ENCODE measurements at places on chromosomes 12 and 14. TPM values are rescaled to one million over a fixed set of nuclear protein-coding genes. Genes with fewer than 3 reads are reported as not detected.

- no peak for DNase-seq
Observed at GRCh38 chr14:62658631-62659030, 386.6 kb downstream of the KCNH5 start.

- no peak for DNase-seq
Observed at GRCh38 chr12:89674326-89674942, 34.2 kb downstream of the ATP2B1 start.

DNA sequence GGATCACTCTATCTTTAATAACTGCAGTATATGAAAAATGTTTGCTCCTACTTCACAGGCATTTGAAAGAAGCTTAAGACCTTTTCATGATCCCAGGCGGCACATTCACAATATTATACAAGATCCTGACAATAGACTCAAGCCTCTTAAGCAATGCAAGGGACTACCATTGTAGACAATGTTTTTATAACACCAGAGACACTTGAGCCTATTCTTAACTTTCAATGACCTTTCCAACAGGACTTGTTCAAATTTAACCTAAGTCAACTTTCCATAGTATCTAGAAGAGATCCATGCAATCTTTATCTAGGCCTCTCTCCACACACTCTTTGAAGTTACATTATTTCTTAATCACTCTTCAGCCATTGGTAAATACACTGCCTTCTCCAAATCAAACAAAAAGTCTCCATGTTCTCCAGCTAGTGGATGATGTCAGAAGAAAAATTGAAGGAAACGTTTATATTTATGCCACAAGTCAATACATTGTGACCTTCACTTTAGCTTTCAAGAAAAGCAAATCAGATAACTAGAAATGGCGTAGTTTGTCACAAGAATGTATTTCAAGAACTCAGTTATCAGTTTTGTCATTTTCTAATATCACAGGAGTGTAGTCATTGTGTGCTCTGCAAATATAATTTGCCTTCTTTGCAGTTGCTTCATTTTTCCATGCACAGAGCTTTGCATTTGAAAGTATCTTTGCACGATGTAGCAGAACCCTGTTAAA is 41.2 kb downstream of the PHLDA1 start:
- DNase-seq: no peak

- DNase-seq: no peak
Observed at GRCh38 chr12:6541371-6542165, 7.3 kb downstream of the GAPDH start.

DNA sequence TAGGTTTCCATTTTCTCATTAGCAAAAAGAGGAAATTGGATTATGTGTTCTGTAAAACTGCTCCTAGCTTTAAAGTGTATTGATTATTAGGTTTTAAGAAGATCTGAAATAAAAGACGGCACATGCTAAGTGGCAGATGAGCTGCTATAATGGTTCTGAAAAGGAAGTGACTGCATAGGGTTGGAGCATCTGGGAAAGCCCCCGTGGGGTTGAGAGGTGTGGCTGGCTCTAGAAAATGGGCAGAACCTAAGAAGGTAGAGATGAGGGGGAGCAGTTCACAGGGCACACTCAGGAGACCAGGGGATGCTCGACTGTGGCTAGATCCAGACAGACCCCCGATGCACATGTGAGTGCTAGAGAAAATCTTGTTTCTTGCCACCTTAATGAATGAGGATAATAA is 1.9 kb downstream of the IFNG-AS1 start:
- peak; percentile 40 for DNase-seq

DNA sequence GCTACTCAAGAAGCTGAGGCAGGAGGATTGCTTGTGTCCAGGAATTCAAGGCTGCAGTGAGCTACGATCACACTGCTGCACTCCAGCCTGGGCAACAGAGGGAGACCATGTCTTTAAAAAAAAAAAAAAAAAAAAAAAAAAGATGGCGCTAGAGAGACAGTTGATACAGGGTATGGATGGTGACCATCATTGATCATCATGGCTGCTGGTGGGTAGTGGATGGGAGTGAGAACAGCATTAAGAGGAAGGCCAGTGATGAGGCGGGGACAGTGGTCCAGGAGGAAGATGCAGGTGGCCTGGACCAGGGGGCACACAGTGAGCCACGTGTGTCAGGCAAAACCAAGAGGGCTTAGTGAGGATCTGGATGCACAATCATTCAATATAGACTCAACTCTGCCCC is 26.8 kb upstream of the MAP1LC3B2 start:
- DNase-seq: no peak

GRCh38 chr12:33825442-33825841 is 196.9 kb upstream of the ALG10 start:
- no peak for DNase-seq

CRIP1 gene
- polyA plus RNA-seq: 1,440 TPM

DNA sequence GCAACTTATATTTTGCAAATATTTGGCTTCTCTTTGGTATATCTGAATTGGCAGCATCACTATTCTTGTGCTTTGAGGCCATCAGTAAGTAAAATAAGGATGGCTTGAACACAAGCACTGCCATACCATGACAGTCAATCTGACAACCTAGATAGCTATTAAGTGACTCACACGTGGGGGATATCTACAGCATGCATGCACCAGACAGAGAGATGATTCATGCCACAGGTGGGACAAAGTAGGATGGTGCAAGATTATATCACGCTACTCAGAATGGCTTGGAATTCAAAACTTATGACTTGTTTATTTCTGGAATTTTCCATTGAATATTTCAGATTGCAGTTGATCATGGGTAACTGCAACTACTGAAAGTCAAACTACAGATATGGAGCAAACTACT is 675.6 kb upstream of the MDGA2 start:
- no peak for DNase-seq

LBHD2 gene
- not detected for polyA plus RNA-seq

DNA sequence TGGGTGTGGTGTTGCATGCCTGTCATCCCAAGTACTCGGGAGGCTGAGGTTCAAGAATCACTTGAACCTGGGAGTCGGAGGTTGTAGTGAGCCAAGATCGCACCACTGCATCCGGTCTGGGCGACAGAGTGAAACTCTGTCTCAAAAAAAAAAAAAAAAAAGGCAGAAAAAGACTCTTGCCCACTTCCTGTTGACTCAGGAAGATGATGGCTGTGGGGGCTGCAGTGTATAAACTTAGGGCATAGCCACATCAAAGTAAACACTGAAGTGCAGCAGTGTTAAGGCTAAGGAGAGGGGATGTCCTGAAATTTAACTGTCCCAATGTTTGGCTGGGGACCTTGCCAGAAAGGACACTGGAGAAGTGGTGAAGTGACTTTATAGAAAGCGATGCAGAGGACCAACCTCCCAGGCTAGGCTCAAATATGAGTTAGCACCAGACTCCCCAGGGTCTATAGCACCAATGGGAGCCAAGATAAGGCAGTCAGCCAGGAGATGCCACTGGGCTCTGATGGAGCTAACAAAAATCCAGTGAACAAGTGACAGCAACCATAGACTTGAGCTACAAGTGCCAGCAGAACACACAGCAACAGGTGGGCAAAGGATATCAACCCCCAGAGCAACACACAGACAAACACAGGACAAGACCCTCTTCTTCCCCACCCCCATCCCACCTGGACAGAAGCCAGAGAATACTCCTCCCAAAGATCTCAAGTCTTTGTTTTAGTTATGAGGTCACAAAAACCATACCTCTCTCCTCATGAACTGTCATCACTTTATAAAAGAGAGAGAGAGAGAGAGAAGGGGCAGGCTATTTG is 28.0 kb downstream of the NELL2 start:
- DNase-seq: peak; percentile 88

ASCL1 gene
- not detected for polyA plus RNA-seq

DNA sequence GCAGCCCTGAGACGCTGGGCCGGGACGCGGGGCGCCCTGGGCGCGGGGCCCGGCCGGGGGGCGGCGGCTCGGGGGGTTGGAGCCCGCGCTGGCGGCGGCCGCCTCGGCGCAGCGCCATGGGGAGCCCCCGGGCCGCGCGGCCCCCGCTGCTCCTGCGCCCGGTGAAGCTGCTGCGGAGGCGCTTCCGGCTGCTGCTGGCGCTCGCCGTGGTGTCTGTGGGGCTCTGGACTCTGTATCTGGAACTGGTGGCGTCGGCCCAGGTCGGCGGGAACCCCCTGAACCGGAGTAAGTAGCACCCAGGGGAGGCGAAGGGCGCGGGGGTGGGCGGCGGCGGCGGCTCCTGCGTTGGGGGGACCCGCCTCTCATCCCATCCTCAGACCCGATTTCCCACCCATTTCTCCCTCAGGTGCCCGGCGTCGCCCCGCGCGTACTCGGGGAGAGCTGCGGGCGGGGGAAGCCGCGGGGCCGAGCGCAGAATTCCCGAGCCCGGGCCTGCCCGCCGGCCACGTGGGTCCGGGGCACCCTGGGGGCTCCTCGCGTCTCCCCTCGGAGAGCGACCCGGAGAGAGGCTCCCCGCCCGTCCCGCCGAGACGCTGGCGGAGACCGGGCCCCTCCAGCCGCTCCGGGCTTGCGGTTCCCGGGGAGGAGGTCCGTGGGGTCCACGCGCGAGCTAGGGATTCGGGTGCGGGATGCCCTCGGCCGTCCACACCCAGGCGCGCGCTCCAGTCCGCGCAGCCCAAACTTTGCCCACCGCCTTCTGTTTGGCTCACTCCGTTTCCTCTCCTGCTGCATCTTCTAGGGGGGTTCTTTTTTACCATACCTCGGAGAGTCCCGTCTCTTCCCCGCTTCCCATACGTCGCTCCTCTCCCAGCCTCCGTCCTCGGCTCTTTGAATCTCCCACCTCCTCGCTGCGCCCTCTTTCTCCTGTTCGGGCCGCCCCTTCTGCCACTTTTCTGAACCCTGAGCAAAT is 807 bp downstream of the B4GALNT3 start:
- DNase-seq: peak; percentile 40

DNA sequence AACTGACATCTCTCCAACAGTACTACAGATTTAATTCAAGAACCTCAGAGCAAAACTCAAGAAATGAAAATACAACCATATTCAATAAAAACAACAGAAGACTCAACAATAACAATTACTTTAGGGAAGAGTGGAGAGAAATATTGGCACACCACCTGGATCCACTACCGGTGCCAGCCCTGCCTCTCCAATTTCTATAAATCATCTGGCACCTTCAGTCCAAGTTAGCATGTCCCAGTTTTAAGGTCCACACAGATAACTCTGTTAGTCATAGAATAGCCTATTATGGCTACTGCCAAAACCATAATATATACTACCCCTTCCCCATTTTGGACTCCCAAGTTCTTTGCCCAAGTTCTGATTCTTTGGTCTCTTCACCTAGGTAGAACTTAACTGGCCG is 69.9 kb upstream of the PSMA6 start:
- DNase-seq: no peak

RHEBL1 gene
- 9.2 TPM for polyA plus RNA-seq

- DNase-seq: no peak
Observed at GRCh38 chr12:80195074-80195726, 95.9 kb downstream of the OTOGL start.

DNA sequence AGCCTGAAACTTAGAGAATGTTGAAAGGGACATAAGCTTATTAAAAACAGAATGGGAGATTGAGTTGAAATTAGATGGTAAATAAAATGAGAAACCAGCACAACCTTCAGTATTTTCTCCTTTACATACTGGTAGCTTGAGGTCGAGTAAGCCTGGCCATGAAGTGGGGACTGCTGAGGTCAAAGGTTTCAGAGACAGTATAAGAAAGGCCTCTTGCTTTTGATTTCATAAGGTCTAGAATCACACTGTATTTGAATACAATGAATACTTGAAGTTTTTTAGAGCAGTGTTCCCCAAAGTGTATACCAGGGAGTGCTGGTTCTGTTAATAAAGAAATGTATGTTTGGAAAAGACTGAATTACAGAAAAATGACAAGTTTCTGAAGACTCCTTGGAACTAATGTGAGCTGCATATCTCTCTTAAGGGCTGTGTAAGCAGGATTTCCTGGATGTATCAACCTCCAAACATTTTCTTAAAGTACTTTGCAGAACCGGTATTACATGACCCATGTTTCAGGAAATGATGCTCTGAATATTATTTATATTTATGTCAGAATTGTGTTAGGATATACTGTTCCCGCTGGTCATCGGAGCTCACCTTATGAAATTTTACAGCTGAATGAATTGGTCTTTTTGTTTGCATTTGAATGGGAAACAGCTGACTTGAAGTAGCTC is 85.0 kb downstream of the AKAP6 start:
- no peak for DNase-seq

- DNase-seq: no peak
Observed at GRCh38 chr12:2118061-2118460, 65.3 kb downstream of the CACNA1C start.

RTL1 gene
- not detected for polyA plus RNA-seq

- no peak for DNase-seq
Observed at GRCh38 chr12:132909030-132909368, 21.6 kb upstream of the CHFR start.

DNA sequence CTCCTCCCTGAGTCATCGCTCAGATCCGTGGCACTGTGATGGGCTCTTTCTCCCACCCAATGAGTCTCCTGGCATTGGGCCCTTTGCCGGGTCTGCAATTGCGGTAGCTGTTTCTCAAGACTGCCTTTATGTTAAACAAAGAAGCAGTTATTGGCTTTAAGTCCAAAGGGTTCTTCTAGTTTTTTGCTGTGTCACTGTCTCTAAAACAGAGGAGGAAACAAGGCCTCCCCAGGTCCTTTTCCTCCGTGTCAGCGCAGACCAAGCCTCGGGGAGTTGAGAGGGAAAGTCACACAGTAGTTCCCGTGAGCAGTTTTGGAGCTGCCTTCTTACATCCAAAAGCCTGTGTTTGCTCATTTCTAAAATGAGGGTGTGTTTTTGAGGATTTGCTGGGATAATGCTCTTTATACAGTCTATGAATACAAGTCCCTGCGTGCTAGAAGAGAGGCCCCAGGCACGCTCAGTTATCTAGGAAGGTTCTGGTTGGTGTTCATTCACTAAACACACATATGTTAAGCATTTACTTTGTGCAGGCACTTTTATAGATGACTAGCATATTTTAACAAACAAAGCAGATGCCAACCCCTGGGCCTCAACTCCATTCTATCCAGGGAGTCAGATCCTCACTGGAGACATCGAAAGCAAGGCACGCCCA is 126.0 kb upstream of the PZP start:
- no peak for DNase-seq

- no peak for DNase-seq
Observed at GRCh38 chr12:1528791-1529190, 65.6 kb downstream of the FBXL14 start.
